Amygdala (tissue), 56 donors: ENCODE measurements at places on chromosomes 3 and 15.

- DNase-seq: no peak
These were observed 939 bp upstream of the ULK3 start for GRCh38 chr15:74843891-74844299.

DNA sequence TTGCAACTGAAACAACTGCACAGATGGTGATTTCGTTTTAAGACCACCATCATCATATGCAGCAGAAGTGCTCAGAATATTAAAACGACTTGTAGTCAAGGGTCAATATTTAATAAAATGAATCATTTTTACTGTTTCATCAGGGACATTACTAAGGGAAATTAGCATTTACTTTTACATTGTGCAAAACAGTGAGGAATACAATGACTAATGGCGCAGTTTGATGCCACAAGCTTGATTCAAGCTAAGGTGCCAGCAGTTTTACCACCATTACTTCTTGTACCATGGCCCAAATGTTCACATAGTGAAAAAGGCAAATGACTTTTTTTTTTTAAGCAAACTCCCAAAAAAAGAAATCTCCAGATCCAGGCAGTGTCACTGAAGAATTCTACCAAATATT, 277.4 kb upstream of the CHRNA7 start:
- DNase-seq: no peak

DNA sequence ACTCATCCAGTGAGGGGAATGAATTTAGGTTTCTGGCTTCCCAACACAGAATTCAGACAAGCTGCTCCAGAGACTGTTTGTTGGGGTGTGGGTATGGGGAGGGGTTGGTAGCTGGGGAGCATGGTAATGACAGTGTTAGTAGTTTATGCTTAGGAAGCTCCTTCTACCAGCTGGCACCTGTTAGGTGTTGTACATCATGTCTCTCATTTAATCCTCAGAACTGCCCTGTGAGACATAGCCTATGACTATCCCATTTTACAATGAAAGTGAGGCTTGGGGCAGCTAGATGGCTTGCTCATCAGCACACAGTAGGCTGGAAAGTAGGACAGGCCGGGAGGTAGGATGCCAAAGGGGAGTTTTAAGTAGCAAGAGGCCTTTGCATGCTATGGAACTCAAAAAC, 2.5 kb downstream of the EIF4E3 start:
- no peak for DNase-seq

DNA sequence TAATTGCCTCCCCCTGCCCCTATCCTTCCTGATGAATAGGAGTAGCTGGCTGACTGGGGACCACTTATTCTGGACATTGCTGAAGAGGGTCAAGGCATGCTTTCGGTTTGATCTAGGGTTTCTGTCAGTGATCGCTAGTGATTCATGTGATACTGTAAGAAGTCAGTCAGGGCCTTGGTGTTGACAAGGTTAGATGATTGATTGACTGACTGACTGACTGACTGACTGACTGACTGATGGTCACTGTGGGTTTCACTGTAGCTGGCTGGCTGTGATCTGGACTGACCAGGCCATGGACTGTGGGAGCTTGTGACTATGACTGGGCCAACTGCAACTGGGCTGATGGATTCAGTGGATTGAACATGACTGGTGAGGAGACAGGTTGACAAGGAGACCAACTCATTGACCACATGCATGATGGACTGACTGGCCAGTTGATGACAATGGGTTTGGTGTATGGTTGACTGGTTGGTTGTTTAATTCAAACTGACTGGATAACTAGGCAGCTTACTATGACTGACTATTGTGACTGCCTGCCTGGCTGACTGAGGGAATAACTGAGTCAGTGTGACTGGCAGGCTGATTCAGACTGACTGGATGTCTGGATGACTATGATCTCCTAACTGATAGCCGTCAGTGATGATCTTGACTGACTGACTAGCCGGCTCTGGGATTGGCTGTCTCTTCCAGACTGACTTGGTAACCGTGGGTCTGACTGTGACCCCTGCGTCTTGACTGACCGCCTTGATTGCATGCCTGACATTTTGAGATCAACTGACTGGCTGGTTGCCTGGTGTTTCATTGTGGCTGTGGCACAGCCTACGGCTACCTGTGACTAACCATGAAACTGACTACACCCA, 509.9 kb downstream of the SHQ1 start:
- no peak for DNase-seq

DNA sequence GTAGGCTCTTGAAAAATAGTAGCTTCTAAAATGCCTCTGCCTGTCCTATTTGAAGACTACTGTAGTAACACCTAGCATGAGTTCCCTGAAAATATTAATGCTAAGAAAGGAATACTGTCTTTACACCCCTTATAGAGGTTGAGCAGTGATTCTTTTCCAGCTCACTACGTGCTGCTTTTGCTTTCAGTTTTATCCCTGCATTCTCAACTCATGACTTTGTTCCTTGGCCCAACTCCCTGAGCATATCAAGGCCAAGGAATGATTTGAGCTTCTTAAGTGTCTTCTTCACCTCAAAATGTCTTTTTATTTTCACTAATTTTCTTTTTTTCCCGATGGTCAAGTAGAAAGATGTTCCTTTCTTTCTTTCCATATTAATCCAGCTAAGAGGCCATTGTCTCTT, 16.5 kb upstream of the P2RY13 start:
- no peak for DNase-seq
